ENCODE measurements at places on chromosomes 7 and 10.

DNA sequence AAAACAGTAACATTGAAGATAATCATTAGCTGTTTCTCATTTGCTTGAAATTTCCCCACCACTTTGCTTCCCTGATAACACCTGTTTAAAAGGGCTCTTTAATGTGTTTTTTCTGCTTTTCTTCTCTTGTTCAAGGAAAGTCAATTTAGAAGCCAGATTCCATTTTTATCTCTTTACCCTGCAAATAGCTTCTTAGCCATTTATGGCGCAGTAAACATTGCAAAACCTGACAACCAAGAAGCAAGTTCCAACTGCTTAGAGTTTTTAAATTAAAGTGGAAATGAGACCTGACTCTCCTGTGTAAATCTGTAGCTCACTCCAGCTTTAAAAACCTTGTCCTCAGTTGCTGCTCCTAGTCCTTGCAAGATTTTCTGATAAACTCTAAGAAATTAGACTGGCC is 30.1 kb downstream of the SGPL1 start:
- DNase-seq, result no peak

DNA sequence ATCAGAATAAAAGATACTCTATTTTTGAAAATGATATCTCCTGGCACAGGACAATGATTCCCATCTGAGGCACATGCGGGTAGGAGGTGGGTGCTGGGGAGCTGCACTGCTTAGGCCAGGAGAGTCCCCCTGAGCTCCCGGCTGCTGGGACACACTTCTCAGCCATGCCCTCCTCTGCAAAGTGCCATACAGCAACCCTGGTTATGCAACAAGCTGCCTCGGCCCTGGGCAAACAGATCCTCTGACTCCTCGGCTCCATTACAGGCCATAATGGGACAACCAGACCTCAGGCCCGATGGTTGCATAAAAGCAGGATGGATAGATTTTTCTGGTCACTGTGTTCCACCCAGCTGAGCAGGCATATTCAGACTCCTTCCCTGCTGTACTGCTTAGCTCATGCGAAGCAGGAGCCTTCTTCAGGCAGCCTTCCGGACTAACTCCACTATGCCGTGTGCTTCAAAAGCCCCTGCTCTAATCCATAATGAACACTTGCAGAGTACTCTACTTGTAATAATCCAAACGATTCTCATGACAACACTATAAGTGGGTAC is 6.5 kb upstream of the LEP start:
- no peak for DNase-seq

- DNase-seq, result no peak
Observed at GRCh38 chr10:16116404-16117304, 256.3 kb upstream of the MINDY3 start.

DNA sequence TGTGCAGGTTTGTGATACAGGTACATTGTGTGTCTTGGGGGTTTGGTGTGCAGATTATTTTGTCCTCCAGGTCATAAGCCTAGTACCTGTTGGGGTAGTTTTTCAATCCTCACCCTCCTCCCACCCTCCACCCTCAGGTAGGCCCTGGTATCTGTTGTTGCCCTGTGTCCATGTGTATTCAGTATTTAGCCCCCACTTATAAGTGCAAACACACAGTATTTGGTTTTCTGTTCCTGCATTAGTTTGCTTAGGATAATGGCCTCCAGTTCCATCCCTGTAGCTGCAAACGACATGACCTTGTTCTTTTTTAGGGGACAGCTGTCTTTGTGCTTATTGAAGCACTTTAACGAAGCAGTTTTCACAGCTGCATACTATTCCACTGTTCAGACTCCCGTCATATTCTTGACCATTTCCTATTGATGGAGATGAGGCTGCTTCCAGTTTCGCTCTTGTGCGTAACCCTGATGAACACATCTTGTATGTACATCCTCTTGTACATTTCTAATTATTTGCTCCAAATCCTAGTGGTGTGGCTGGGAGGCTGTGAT is 47.4 kb downstream of the LHPP start:
- no peak for DNase-seq

- DNase-seq, result no peak
Observed at GRCh38 chr7:69640216-69640615, 41.9 kb downstream of the AUTS2 start.

- DNase-seq, result no peak
Observed at GRCh38 chr7:157791261-157791660, 454.5 kb downstream of the DNAJB6 start.

- no peak for DNase-seq
Observed at GRCh38 chr10:110704906-110705476, 60.9 kb downstream of the RBM20 start.

DNA sequence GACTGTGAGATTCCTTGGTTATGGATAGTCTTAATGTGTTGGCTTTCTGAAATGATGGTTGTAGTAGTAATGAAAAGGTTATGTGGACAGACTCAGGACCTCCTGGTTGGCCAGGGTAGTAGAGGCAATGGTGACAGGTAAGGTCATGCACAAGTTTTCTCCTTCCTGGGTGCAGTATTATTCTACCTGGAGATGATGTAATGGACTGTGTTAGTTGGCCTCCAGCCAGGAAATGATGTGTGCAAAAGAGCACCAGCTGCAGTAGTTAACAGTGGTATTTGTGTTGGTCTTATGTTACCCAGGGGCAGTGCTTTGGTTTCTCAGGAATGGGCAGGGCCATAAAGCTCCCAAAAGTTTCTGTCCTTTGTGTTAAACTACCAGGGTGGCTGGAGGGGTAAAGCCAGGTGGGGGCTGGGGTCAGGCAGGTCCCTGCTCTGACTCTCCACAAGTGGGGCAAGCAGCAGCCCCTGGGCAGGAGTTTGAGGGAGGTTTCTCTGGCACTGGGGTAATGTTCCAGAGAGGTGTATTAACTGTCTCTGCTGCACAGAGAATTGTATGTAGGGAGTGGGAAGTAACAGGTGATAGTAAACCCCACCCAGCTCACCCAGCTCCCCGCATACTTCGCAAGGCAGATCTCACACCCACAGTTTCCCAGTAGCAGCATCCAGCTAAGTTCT is 36.3 kb downstream of the GPR22 start:
- DNase-seq, result no peak

- no peak for DNase-seq
Observed at GRCh38 chr10:75072727-75073126, 38.7 kb upstream of the SAMD8 start.

DNA sequence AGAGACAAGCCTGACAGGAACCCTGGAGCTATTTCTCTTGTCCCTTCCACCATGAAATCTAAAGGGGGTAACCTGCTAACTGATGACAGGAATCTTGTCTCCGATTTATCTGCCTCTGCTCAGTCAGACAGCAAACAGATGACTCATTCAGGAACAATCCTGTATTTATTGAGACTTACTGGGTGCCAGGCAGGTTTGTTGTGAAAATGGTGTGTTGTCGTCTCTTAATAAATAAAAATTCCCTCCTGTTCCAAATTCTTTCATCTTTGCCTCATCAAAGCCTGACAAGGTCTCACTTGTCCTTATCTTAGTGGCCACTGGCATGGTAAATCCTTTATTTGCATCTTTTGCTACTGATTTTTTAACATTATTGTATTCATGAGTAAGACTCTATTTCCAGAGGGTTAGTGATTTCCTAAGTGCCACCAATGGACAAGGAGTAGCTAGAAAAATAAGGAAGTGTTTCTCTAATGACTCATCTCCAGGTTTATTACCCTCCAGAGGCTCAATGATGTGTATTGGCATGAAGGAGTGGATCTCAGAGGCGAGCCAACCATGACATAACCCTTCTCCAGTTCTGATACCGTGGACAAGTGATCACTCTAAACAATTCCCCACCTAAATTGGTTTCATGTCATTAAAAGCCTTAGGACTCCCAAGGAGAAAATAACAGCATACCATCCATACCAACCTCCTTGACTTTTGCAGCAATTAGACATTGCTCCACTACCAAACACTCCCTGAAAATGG is 724.0 kb downstream of the GRID1 start:
- DNase-seq, result no peak

- DNase-seq, result no peak
Observed at GRCh38 chr7:43701500-43701854, 27.8 kb downstream of the COA1 start.

- no peak for DNase-seq
Observed at GRCh38 chr7:122161628-122162027, 17.6 kb upstream of the AASS start.

DNA sequence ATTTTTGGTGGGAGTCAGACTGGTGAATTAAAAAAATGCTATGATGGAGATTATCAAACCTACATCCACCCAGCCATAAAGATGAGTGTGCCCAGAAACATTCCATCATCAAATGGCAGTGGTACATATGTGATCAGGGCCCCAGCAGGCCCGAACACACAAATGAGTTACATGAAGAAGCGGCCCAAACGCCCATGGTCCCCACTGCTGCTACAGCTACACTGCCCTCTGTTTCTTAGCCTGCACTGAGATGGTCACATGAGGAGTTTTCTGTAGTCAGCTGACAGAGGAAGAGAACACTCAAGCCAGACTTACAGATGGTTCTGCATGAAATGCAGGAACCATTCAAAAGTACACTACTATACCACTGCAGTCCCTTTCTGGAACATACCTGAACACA is 96.4 kb upstream of the ARID5B start:
- DNase-seq, result no peak

GRCh38 chr10:12971001-12971788 is 30.3 kb downstream of the CCDC3 start:
- DNase-seq, result no peak

- no peak for DNase-seq
Observed at GRCh38 chr10:14309593-14309992, 21.1 kb downstream of the FRMD4A start.

- no peak for DNase-seq
Observed at GRCh38 chr10:26859241-26860101, 1.3 kb downstream of the ABI1 start.

- DNase-seq, result no peak
Observed at GRCh38 chr10:88478256-88478655, 104.9 kb downstream of the RNLS start.

- peak; percentile 57 for DNase-seq
Observed at GRCh38 chr10:119301397-119301796, 94.0 kb downstream of the GRK5 start.

DNA sequence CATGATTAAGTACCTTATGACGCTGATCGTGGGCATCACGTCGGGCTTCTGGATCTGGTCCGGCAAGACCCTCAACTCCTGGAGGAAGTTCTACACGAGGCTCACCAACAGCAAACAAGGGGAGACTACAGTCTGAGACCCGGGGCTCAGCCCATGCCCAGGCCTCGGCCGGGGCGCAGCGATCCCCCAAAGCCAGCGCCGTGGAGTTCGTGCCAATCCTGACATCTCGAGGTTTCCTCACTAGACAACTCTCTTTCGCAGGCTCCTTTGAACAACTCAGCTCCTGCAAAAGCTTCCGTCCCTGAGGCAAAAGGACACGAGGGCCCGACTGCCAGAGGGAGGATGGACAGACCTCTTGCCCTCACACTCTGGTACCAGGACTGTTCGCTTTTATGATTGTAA is 2.5 kb downstream of the FZD1 start:
- no peak for DNase-seq

DNA sequence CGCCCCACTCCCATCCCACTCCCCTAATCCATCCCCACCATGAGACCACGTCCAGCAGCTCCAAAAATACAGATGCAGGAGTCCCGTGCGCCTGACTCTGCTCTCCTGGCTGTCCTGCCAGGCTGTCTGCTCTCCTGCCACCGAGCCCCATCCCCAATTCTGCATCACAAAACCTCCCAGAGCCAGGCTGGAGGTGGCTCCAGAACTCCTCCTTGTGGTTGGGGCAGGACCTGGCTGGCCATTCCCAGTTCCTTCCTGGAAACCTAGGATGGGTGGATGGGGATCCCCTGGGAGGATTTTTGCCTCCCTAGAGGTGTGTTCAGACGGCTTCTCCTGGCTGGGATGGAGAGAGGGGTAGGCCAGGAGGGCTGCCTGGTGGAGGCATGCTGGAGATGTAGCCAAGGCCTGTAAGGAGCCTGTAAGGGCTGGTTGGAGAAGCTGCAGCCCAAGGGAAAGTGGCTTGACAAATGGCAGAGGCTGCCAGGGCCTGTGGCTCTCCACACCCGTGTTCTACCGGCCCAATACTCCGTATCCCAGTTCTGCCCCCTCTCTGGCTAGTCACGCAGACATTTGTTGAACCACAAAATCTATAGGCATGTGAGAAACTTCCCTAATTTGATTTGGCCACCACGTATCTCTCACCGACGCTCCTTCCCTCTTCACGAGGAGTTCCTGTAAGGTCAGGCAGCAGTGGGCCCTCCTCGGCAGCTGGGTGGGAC is 99.3 kb downstream of the ARHGAP22 start:
- no peak for DNase-seq

GRCh38 chr7:117639966-117640365 is 160.1 kb downstream of the CFTR start:
- DNase-seq, result no peak

DNA sequence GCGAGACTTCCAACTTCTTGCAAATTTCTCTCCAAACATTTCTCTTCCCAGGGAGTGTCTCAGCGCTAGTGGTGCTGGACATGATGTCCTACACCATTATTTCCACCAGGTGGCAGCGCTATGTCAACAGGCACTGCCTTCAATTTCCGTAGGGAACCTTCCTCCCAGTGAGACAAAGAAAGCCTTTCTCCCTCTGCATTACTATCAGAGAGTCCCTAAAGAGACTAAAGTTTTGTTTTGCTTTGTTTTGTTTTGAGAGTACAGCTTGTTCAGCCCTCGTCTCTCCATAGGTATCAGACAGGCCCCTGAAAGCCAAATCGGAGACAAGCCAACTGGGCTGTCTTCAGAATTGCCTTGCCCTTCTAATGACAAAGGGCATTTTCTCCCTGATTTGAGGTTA is 44.2 kb upstream of the GGCT start:
- peak; percentile 16 for DNase-seq

DNA sequence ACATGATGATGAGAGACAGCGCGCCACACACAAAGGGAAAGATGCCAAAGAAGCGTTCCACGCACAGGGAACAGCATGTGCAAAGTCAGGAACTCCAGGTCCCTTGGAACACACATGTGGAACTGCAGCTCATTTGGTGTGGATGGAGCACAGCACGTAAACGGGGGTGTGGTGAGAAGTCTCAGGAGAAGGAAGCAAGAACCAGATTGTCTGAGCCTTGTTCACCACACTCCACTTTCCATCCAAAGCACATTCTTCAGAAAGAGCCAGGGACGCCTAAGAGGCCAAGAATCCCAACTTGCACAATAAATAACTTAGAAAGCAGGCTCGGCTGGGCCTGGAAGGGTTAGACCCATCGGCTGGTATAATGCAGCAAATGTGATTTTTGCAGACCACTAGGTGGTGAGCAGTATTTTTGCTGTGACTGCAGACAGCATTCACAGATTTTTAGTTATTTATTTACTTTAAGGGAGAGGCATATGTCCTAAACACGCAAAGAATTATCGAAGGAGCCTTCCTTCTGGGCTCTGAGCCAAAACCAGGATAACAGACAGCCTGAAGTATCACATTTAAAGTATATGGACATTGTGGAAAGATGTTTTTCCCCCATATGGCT is 27.9 kb upstream of the ASCC1 start:
- DNase-seq, result no peak

- DNase-seq, result no peak
Observed at GRCh38 chr10:5644930-5645329, 21.5 kb downstream of the ASB13 start.

DNA sequence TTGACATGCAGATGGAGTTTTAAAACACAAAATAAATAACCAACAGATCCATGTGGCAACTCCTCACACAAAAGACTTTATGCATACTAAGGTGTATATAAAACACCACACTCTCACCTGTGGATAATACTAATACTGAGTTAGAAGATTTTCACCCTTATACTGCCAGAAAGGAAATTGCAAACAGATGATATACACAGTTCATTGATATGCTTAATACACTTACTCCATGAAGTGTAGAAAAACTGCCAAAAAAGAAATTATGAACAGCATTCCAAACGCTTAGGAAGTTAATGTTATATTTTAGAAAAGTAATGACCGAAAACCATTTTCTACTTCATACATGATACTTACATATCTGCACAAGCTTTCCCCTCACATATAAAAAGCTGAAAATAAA is 17.6 kb upstream of the SNX13 start:
- no peak for DNase-seq

Data from stimulated activated CD4-positive, alpha-beta T cell treated with anti-CD3 and anti-CD28 coated beads, Interleukin-2, amount 100 ng/mL, for 48 hours (primary cell).